BJ (cell line): ENCODE measurements at places on chromosomes 4 and X.

DNA sequence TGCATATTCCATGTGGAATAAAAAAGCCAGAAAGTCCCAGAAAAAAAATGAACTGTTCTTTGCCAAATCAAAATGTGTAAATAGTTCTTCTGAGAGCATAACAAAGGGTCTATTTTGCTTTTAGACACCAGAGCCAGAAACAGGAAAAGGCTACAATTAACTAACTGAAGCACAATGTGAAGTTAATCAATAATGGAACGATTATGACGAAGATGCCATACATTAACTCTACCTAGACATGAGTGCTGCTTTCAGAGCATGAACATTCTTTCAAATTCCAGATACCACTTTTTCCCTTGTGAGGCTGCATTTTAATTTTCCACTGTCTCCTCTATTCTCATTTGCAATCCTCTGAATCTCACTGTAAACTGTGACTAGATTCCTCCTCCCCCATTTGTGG, 48.7 kb upstream of the PHOX2B start:
- no peak for DNase-seq

DNA sequence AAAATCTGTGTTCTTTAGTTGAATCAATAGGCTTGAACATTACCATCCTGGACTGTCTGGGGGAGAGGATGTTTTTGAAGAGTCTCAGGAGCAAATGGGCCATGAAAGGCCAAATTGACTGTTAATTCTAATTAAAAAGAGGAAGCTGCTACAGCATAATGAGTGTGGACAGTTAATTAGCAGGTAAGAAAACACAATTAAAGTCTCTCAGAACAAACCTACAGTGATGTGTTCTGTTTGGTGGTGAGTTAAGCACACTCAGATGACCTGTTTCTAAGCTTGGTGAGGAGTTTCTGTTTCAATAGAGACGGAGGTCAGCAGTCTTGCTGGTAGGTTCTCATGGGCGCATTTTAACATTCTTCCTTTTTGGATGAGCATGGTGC, 68.1 kb downstream of the DRD5 start:
- no peak for DNase-seq

- no peak for DNase-seq
Observed at GRCh38 chr4:87734084-87734483, 65.3 kb upstream of the IBSP start.

- DNase-seq = no peak
Observed at GRCh38 chr4:136985683-136986082, 546.6 kb downstream of the PCDH18 start.

DNA sequence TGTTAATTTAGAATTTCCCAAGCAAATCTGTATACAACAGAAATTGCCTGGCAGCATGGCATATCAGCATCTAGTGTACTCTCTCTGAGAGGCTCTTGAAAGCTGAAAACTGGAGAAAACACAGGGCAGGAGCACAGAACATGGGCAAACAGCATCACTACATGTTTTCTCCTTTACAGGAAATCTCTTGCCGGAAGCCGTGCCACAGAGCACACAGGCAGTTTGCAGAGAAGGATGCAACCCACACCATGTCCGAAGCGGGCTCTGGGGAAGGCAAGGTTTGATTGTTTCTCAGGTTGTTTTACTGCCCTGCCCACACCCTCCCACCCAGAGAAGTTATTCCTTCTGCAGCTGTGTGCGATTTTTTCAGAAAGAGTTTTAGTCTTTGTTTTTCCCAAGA, 41.1 kb upstream of the FAM9C start:
- no peak for DNase-seq

DNA sequence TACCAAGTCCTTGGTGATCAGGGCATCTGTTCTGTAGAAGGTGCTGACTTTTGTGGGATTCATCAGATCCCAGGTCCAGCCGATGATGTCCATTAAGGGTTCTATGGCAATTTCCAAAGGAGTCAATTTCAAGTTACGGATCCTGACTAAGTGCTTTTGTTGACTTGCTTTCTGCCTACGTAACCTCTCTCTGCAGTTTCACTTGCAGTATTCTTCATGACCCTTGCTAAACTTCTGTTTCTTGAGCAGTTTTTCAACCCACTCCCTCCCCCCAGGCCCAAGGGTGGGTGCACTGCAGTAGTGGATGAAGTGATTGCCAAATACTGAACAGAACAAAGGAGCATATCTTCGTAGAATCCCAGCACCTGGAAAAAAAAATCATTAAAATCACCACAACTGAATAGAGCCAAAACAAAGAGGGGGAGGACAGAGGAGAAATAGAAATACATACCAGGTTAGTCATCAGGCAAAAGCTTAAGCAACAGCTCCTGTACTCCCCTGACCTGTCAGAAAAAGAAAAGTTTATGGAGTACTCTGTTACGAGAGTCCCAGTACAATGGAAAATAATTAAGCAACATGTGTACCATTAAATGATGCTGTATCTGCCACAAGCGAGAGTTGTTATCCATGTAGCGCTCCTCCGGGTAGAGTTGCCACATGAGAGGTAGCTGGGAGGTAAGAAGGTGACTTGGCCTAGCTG, 5.8 kb downstream of the CMC4 start:
- DNase-seq = no peak

- DNase-seq = no peak
Observed at GRCh38 chr4:24003926-24004325, 114.1 kb upstream of the PPARGC1A start.

GRCh38 chrX:47563801-47564315, 2.9 kb downstream of the ARAF start:
- DNase-seq = no peak

- no peak for DNase-seq
Observed at GRCh38 chr4:8913121-8913857, 41.6 kb upstream of the HMX1 start.

DNA sequence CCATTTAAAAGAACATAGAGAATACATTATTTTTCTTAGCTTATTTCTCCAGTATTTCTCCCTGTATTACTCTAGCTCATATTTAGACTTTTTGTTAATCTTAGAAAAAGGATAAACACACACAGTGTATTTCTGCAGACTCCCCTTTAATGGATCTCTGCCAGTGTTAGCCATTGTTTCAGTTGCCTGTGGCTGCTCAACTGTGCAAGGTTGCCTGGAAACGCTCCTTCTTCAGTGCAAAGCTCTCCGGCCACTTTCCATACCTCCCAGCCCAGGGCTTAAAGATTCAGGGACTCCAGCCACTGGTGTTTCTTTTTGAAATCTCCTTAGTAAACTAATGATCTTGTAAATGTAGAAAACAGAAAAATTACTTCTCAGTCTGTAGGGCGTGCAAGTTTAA, 104.9 kb downstream of the SLIT2 start:
- DNase-seq = no peak

DNA sequence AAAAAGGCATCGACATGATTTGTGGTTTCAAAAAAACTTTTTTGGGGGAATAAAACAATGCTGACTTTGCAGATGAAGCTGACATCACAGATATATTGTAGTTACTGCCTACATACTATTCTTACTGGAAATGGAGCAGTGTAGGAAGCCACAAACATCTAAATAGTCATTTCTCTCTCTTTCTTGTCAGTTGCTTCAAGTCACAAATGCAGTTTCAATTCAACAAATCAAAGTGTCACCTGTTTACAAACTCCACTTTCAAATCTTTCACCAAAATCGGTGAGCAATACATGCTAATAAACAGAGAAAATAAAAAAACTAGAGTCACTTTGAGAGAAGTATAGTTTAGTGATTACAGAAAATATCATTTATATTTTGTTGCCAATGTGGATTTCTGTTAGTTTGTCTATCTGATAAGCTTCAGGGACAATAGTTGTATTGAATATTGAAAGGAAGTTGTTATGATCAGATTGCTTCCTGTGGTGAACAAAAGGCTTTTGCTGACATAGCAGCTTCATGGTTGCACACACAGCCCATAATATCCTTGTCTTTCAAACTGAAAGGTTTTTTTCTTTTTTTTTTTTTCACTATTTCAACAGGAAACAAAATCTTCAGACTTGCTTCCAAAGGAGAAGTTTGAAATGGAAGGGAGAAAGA, 49.7 kb upstream of the PTPN13 start:
- no peak for DNase-seq

GRCh38 chr4:156408749-156409148, 455.1 kb upstream of the CTSO start:
- no peak for DNase-seq

DNA sequence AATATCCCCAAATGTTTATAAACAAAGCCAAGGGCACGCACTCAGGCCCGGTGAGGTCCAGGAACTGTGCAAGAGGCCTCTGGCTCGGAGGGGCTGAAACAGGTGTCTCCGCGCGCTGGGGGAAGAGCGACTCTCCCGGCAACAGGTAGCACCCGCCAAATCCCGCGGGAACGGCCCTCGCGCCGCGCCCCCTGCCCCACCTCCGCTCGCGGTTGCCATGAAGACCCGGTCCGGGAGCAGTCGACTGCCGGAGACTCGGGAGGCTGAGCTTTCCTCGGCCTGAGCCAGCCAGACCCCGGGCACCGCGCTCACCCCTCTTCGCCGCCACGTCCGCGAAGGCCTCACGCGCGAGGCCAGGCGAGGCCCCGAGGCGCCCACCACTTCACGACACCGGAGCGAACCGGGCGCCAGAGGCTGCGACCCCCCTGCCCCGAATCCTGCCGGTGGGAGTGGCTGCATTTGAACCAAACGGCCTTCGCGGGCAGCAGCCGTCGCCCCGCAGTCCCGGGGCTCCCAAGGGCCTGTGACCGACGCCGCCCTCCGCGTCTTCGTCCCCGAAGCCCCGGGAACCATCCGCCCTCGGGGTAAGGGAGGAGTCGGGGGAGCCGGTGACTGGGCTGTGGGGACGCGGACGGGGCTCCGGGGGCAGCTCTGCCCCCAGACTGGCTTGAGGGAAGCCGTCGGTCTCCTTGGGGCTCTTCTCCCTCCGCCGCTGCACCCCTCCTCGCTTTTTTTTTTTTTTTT, at the start of gene NSUN7:
TSS of gene NSUN7 (plus strand) at position 239 of the 744 bp plus-strand sequence. CDS start 739 bp downstream, outside the sequence.
- DNase-seq = no peak

GRCh38 chr4:73891326-73891725, 22.1 kb downstream of the CXCL1 start:
- DNase-seq = no peak

- no peak for DNase-seq
Observed at GRCh38 chr4:147102596-147102995, 156.9 kb upstream of the TTC29 start.

GRCh38 chr4:156677131-156677531, 294.5 kb downstream of the PDGFC start:
- DNase-seq = no peak

GRCh38 chrX:130758072-130758471, 144.9 kb downstream of the ENOX2 start:
- no peak for DNase-seq

DNA sequence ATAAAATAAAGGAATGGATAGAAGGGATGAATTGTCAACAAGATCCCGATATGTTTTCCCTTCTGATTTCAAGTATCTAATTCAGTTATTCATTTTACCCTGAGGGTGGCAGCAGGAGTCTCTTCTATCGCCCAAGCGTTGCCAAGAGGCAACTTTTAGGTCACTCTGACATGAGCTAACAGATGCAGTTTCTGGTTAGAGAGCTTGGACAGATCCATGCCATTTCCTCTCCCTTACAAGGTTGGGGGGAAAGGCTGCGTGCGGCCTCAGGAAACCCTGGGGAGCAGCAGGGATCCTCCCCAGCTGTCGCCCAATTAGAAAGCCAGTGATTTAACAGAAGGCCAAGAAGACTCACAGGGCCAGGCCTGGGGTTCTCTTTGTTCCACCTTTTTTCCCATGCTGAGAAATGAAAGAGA, 35.3 kb upstream of the WAS start:
- peak; percentile 6 for DNase-seq

DNA sequence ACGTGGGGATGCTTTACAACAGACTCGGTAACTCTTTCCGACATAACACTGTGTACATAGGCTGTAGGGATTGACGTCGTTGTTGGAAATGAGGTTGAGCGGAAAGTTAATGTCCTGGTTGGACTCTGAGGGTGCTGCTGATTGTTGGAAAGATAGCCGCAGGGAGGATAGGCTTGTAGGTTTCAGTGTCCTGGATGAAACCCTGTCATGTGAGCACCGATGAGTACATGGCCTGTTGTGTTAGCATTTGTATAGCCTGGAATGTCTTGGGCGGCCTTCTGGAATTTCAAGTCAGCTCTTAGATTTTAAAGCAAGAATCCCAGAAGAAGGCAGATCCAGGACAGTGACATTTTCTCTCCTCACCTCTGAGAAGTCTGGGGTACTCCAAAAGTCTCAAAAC, 63.3 kb downstream of the TBC1D14 start:
- no peak for DNase-seq

DNA sequence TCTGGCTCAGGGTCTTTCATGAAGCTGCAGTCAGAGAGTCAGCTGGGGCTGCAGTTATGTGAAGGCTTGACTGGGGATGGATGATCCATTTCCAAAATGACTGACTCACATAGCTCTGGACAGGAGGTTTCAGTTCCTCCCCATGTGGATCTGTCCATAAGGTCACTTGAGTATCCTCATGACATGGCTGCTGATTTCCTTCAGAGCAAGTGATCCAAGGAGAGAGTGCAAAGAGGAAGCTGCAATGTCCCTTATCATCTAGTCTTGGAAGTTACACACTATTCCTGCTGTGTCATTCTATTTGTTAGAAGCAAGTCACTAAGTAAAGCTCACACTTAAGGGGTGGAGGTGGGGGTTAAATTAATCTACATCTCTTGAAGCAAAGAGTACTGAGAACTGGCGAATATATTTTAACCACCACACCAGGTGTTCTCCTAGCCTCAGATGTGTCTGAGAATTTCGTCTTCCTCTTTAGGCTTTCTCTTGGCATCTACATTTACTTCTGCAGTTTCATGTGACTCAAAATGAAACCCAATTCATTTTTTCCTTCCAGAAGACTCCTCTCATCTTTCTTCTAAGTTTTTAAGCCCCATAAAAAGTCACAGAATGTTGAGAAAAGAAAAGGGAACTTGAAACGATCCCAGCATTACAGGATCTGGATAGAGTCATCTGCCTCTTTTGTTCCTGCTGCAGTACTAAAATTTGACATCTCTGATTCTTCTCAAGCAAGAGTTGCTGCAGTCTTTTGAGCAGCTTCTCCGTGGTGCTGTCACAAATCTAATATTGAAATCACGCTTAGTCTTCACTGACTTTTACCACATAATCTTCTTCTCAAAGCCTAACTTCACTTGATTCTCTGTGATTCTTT, 3.8 kb upstream of the GRPR start:
- no peak for DNase-seq

GRCh38 chr4:6710996-6711395, 1.3 kb upstream of the MRFAP1L1 start:
- no peak for DNase-seq
